ENCODE measurements at places on chromosomes 7 and 10.

- DNase-seq = no peak
Observed at GRCh38 chr10:70970830-70971229, 82.5 kb upstream of the PCBD1 start.

DNA sequence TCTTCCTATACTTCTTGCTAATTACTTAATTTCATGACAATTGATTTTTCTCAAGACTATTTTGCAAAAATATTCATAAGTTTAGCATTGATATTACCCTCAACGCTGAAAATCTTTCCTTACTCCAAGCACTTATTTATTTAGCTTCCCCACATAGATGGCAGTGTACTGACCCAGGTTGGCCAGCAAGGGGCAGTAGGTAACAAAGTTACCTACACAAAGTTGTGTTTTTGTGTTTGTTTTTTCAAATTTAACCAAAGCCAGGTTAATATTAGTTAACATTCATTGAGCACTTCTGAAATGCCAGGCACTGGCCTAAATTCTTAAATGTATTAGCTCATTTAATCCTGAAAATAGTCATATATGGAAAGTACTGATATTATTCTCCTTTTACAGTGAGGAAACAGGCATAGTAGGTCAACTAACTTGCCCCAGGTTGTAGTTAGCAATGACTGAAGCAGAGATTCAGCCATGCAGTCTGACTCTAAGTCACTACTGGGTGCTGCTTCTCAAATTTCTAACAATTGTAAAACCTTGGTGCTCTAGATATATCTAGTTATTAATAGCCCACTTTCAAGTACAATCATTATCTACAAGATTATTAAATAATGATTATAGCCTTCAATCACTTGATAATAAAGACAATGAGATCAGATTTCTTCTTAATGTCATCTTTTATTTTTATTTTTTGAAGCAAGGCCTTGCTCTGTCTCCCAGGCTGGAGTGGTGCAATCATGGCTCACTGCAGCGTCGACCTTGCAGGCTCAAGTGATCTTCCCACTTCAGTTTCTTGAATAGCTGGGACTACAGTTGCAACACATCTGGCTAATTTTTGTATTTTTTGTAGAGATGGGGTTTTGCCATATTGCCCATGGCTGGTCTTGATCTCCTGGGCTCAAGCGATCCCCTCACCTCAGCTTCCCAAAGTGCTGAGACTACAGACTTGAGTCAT, 5.8 kb upstream of the GGCT start:
- peak; percentile 31 for DNase-seq

DNA sequence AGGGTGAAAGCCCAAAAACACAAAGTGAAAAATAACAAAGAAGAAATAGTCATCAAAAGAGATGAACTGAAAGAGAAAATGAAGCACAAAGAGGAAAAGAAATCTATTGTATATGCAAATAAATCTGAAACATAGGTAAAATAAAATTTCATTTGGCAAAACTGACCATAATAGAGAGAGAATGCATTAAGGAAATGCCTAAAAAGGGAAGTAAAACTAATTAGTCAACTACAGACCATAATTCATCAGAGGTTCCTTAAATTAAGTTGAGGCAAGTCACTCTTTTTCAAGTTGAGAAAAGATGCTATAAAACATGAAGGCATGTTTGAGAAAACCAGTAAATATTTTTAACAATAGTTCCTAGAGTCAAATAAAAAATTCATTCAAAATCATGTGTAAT, 233.3 kb downstream of the LRRN3 start:
- DNase-seq = no peak

- DNase-seq = no peak
Observed at GRCh38 chr10:19946791-19947190, 130.6 kb downstream of the PLXDC2 start.

GRCh38 chr7:44394636-44395035, 69.2 kb upstream of the CAMK2B start:
- peak; percentile 91 for DNase-seq
